Activated CD8-positive, alpha-beta memory T cell treated with anti-CD3 and anti-CD28 coated beads for 1 hour (primary cell): ENCODE measurements at places on chromosomes 3 and 15.

GRCh38 chr15:39843565-39843964, 60.9 kb upstream of the FSIP1 start:
- no peak for DNase-seq

GRCh38 chr3:49553692-49554632, at the start of gene BSN:
Gene BSN (plus strand): TSS chr3:49554477. CDS start chr3:49554603, 126 bp downstream.
- DNase-seq = peak; percentile 74

GRCh38 chr3:24853685-24854490, 359.2 kb upstream of the THRB start:
- no peak for DNase-seq

GRCh38 chr3:47747558-47747957, 34.1 kb downstream of the SMARCC1 start:
- no peak for DNase-seq

DNA sequence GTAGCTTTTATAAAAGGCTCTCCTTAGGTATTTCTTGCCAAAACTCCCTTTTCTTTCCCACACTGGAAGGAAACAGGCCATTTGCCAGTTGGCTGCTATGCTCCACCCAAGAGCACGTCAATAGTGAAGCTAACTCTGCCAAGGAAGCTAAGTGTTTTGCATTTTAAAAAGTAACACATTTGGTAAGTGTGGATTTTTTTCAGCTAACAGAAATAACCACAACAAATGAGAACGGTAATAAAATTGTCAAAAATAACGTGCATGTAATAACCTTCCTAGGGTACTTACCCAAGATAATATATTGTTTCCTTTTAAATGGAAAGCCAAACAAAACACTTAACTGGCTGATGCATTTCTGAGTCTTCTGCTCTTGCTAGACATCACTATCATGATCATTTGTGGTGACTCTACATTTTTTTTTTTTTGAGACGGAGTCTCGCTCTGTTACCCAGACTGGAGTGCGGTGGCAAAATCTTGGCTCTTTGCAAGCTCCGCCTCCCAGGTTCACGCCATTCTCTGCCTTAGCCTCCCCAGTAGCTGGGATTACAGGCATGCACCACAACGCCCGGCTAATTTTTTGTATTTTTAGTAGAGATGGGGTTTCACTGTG, 4.6 kb downstream of the DPP8 start:
- no peak for DNase-seq

DNA sequence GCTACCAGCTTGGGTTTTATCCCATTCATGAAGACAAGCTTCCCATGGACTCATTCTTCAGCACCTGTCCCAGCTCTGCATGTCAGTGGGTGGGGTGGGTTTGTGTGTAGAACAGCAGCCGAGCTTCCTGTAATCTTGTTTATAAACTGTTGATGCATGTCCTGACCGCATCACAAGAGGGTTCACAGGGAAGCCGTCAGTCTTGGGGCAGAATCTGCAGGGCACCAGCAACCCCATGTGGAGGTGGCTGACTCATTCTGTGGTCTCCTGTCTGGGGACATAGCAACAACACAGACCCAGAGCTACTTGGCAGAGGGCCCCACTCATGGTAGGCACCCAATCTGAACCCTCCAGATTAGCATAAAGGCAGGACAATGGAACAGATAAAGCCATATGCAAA, 35.6 kb downstream of the DAPK2 start:
- peak; percentile 67 for DNase-seq

DNA sequence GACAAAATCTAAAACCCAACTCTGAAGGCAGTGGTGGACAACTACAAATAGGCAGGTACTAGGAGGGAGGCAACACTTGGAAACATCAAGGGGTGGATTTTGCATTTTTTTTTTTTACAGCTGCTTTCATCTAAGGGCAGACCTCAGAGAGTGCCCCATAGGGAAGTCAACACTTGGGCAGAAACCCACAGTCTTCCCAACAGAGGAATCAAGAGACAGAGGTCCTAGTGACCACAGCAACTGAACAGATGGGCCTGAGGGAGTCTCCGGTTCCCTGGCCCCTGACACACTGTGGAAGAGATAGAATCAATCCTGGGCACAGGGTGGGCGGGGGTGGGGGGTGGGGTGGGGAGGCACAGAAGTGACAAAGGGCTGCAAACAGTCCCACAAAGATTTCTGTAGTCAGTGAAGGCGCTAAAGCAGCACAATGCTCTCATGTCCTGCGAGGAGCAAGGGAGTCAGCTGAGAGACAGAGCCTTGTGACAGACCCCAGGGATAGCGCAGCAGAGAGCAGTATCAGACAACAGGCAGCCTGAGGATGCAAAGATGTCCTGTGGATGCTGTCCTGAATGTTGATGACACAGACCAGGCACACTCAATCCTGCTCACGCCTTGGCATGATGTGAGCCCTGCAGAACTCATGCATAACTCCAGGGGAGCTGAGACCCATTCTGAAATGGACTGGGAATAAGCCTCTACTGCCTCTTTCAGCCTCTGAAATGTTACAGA, 6.9 kb upstream of the RFTN1 start:
- no peak for DNase-seq

- no peak for DNase-seq
These were observed 880 bp downstream of the NISCH start for GRCh38 chr3:52456169-52456799.

DNA sequence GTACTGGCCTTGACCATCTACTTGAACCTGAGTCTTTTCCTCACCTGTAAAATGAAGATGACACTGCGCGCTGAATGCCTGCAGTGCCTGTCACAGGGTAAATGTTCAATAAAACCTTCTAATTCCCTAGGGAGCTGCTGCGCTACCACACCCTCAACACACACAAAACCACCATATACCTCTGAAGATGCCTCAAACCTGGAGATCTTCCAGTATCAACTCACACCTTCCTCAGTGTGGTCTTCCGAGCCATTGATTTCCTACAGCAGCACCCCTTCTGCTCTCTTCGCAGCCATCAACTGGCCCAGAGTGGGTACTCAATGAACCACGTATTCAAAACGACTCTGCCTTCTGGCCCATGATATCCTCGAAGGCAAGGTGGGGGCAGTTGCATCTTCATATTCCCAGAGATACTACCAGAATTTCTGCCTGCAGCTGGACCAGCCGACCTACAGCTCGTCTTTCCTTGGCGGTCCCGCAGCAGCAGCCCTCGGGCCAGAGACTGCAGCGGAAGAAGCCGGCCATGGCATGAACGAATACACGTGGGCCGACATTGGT, 695 bp downstream of the RPL32 start:
- no peak for DNase-seq

DNA sequence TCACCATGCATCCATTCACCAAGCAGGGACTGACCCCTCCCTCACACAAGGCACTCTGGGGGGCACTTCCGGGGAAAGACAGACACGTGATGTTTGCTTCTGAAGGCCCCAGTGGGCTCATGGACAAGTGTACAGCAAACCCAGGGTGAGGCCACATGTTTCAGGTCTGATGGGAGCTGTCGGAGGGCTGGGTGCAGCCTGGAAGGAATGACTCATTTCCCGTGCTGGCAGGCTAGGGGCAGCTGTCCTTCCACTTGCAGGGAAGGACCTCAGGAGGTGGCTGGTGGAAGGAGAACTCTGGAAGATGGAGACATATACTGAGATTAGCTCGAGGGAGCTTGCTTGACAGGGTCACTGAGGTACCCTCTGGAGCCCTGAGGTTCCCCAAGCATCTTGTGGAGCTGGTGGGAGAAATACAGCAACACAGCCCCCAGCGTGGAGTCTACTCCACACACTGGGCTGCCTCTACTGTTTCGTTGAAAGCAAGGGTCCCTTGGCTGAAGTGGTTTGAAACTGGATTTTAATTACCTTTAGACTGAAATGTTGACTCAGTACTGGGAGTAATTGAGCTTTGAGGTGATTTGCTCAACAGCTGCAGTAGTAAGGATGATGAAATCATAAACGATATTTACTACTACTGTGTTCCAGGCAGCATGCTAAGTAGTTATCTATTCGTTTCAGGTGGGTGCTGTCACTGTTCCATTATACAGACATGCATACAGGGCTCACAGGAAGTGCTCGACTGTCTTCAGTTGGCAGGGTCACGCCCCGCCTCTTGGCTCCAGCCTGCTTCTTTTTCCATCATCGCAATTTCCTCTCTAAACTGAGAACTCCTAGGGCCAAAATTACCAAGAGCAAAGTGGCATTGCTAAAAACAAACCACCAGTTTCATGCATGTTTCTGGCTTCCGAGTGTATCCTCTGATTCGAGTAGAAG, 230.4 kb downstream of the ADAMTS17 start:
- DNase-seq = no peak

- DNase-seq = no peak
These were observed 9.5 kb upstream of the ADAMTSL3 start for GRCh38 chr15:83644439-83644838.

GRCh38 chr3:50233176-50233575, 2.8 kb upstream of the GNAI2 start:
- no peak for DNase-seq

- no peak for DNase-seq
These were observed 34.5 kb downstream of the ZIC4 start for GRCh38 chr3:147371771-147372340.

DNA sequence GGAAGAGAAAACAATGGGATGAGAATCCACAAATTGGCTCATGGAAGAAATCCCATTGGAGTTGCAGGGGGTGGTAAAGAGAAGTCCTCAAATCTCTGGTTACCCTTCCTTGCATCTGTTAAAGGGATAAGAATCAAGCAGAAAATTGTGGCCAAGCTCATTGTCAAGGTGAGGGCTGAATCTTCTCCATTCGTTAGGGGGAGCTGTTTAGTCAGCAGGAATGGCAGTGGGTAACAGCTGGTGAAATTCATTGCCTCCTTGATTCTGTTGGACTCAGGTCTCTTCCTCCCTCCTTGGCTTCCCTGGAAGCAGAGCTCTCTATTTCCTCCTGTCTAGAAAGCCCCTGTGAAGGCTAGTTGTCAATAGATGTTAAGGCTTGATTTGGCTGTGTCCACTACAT, 343.1 kb upstream of the SEMA6D start:
- DNase-seq = no peak

GRCh38 chr3:57105585-57105984, 45.1 kb downstream of the SPATA12 start:
- DNase-seq = no peak

DNA sequence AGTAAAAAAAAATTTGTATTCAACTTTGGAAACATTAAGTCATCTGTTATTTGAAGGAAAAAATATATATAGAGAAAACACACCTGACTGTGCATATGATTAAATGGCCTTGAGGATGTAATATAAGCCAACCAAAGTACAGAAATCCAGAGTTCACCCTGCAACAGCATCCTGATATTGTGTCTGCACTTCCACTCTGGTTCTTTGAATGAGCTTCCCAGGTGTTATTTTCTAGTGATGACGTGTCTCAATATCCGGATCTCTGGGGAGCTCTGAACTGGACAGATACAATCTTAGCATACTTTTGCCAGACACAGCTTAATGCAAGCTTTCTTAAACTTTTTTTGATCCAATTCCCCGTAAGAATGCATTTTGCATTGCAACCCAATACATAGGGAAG, 19.5 kb upstream of the PIK3CB start:
- no peak for DNase-seq

- no peak for DNase-seq
These were observed 71.9 kb downstream of the FILIP1L start for GRCh38 chr3:100042166-100042981.

DNA sequence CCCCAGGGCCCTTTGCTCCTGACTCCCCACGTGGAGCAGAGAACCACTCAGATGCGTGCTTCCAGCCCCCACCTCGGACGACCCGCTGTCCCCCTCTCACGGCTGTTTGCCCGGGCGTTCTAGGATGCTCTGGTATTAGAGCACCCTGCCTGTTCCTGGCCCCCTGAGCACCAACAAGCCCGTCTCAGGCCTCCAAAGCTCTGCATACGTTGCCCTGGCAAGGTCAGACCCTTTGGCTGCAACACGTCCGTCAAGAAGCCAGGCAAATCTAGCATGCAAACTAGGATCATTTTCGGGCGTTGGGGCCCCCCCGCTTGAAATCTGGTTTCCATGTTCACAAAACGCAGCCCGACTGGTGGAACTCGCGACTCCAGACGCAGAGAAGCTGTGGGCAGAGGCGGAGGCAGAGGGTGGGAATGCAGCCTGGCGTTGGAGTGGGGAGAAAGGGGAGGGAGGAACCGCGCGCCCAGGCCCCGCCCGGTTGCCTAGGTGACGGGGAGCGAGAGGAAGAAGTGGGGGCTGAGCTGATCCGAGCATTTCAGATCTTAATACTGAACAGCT, 86.2 kb upstream of the PIAS1 start:
- no peak for DNase-seq

DNA sequence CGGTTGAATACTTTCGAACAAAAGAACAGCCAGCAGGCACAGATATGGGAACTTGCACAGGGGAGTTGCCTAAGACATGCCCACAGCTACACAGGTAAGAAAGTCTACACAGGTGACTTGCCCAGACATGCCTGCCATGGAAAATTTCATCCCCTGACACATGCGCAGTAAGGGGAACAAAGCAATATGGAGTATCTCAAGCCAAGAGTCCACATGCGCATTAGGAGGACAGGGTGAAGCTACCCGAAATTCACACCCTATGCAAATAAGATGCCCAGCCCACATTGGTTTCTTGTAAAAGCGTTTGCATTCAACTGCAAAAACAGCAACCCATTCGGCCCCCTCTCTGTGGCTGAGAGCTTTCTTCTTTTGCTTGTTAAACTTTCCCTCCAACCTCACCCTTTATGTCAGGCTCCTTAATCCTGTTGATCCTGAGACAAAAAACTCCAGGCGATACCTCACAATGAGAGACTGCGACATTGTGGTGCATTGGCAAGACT, 49.3 kb upstream of the TRPM1 start:
- DNase-seq = no peak

- DNase-seq = no peak
These were observed 12.2 kb downstream of the NEK10 start for GRCh38 chr3:27356976-27357375.

GRCh38 chr3:66706890-66707289, 206.1 kb upstream of the LRIG1 start:
- no peak for DNase-seq
